ENCODE measurements at places on chromosomes 3 and 15.

- no peak for DNase-seq
Observed at GRCh38 chr15:93146601-93147000, 57.6 kb upstream of the RGMA start.

- DNase-seq: no peak
Observed at GRCh38 chr15:40392986-40393948, 10.7 kb downstream of the KNSTRN start.

- no peak for DNase-seq
Observed at GRCh38 chr15:83889995-83890394, 236.1 kb downstream of the ADAMTSL3 start.

DNA sequence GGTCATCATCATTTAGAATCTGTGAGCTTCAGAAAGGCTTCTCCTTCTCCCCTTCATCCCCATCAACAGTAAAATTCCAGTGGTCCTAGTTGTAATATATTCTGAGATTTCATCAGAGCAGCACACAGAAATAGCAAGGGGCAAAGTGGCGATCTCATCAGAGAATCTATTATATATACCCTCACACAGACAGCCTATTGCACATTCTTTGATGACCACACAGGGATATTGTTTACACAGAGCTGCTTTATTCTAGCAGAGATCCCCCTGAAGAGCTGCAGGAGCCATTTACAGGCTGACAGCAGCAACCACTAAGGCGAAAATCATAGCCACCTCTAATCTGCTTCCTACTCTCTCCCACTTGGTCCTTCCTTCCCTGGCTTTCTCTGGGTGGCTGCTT, 42.0 kb upstream of the CRBN start:
- DNase-seq: no peak

- DNase-seq: no peak
Observed at GRCh38 chr15:69783211-69783610, 314.5 kb downstream of the TLE3 start.

DNA sequence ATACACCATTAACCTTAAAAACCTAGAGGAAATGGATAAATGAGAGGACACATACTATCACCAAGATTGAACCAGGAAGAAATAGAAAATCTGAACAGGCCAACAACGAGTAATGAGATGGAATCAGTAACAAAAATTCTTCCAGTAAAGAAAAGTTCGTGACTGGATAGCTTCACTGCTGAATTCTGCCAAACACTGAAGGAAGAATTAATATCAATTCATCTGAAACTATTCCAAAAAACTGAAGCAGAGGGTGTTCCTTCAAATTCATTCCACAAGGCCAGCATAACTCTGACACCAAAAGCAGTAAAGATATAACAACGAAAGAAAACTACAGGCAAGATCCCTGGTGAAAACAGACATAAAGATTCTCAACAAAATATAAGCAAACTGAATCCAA, 195.8 kb upstream of the GPR149 start:
- no peak for DNase-seq

DNA sequence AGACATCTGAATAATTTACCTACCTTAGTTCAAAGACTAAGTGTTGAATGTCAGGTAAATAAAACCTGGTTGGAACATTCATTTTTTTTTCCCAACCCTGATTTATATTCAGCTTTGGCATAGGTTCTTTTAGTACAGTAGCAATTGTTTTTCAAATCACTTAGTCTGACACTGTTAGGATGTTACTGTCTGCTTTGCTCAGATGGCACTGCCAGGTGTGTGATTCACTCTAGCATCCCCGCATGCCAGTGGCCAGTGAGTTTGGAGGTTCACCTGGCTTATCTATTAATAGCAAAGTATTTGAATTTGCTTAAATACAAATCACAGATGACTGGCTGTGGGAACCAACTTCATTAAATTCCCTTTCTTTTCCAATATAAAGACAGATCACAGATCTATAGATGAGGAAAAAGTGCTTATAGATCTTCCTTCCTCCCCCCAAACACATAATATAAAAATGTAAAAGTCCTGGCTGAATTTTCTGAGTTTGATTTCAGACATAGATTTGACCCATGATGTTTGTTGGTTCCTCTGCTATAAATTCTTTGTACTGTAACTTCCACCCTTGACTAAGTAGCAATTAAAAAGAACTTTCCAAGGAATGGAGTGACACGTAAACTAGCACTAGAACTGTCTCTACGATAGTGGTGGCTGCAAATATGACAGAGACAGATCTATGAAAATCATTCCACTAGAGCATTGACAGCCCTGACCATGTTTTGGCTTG, 3.9 kb downstream of the THBS1 start:
- DNase-seq: no peak

- no peak for DNase-seq
Observed at GRCh38 chr3:25817107-25817506, 27.2 kb downstream of the OXSM start.

GRCh38 chr3:20064387-20064786, 24.1 kb downstream of the KAT2B start:
- DNase-seq: no peak

GRCh38 chr3:73504239-73504638, 120.5 kb downstream of the PDZRN3 start:
- no peak for DNase-seq

DNA sequence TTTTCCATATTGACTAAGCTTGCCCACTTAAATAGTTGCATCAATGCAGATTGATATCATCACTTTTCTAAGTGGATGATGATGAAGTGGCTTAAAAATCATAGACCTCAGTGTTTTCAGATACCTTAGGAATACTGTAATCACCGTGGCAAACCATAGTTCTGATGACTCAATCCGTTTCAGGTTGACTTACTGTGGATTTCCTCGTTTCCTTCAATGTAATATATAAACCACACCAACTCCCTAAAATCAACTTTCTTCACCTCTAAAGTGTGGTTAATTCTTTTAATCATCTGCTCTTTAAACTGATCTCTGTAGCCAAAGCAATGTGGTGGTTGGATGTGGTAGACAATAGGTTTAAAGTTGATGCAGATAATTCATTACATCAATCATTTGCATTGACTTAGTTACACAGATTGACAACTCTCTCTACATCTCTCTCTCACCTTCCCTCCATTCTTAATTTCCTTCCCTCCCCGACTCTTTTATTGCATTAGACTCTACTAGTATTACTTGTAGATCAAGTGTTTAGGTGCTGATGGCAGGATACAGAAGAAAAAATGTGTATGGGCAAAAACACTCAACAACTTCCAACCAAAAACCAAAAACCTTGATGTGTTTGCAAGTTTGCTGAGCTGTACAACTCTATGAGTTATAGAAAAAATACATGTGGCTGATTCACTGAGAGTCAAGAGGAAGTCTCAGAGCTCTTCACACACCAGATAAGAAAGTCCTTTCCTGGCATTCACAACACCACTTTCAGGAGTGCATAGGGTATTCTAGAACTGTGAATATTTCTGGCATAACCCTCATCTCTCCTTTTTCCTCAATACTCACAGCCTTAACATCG, 243.5 kb downstream of the NFKBIZ start:
- no peak for DNase-seq

Measured in stimulated activated CD8-positive, alpha-beta memory T cell treated with anti-CD3 and anti-CD28 coated beads, Interleukin-15, amount 100 ng/mL, for 4 hours (primary cell).